ENCODE measurements at places on chromosomes 16 and 17.

DNA sequence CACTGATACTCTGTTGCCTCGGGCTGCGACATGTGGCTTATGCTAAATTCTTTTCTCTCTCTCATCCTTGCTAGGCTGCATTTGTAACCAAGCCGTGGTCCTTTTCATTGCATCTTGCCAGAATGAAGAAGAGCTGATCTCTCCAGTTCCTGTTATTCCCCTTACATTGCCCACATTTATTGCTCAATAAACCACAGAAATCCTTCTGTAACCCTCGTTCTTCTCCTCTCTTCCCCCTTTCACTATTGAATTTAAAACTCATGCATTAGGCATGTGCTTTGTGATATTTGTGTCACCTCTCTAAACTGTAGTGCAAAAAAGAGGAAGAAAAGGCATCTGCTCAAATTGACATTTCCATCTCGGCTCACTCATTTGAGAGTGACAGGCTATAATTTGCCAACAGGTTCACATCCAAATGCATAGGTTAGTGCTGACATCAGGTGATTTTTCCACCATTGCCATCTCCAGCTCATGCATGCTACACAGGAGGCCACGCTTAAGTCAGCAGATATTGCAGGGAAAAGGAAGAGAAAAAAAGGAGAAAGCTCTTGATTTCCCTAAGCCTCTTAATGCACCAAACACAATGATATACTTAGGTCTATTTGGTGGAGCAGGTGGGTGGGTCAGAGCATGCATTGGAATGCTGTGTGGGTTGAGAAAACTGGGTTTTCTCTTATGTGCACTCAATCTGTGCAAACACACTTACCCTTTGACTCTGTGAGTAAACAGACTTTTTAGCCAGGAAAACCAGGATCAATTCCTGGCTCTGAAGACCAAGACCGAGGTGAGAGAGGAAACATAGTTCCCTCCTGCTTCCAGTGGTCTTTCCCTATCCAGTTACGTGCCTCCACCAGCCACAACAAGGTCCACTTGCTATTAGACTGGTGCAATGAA is 642.7 kb downstream of the HS3ST4 start:
- no peak for DNase-seq

DNA sequence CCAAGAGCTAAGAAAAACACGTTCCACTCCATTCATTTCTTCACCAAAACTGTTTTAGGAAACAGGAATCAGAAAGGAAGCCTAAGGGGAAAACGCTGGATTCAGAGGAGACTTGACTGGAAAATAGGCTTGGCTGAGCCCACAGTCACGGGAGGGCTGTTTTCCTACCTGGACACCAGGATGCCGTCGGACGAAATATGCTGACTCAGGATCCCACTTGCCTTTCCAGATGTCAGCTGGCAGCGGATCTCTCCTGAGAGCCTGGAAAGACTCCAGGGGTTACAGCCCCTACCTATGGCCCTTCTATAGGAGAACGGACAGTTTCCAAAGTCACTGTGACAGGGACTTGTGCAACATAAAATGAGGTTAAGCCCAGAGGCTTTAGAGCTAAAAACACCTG is 245.1 kb downstream of the C16orf95 start:
- no peak for DNase-seq

- no peak for DNase-seq
Observed at GRCh38 chr16:71289732-71290062, 495 bp upstream of the CMTR2 start.

- no peak for DNase-seq
Observed at GRCh38 chr17:14745541-14745940, 444.7 kb downstream of the HS3ST3B1 start.

DNA sequence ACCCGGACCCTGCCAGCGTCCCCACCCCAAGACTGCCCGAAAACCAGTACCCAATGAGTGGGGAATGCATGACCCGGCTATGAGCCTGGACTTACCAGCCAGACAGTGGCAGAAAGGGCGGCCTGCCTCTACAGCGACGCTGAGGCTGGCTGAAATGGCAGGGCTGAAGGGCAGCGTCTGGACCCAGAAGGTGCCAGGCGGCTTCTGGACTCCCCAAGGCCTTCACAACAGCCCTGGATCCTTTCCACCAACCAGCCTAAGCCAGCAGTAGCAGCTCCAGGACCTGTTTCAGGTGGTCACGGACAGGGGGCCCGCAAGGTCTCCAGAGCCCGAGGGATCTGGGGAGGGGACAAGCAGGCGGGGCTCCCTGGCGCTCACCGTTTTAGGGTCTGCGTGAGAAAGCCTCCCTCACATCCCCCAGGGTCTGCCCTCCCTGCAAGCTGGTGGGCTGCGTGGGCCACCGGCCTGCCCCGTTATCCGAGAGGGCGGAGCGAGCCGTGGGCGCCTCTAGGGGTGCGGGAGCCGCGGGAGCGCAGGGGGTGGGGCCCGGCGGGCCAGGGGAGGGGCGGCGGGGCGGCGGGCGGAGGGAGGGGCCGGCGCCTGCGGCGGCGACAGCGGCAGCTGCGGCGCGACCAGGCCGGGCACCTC is at the start of gene RIPOR1:
Gene RIPOR1 (plus strand): TSS at position 608 of the 648 bp plus-strand sequence. CDS start 9,618 bp downstream, outside the sequence.
- DNase-seq, result no peak

GRCh38 chr17:31573861-31574260 is 182.4 kb downstream of the RAB11FIP4 start:
- no peak for DNase-seq

DNA sequence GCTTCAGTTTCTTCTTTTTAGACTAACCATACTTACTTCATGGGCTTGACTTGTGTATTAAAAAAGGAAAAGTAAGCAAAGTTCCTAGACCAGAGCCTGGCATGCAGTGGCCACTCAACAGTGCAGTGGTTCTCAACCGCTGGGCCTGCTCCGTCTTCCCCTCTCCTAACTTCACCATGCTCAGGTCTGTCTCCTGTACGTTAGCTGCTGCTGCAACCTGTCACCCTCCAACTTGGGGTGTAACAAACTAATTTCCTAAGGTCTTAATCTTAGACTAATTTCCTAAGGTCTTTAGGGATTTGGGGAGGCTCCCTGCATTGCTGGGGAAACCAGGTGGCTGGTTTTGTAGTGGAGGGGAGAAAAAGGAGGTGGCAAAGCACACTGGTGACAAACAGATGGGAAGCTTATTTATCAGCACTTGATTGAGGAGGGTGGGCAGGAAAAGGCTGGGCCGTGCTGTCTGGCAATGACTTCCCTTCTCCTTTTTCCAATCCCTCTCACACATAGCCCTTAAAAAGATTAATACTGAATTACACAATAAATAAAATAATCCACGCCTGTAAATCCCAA is 2.2 kb upstream of the ARL4D start:
- no peak for DNase-seq

DNA sequence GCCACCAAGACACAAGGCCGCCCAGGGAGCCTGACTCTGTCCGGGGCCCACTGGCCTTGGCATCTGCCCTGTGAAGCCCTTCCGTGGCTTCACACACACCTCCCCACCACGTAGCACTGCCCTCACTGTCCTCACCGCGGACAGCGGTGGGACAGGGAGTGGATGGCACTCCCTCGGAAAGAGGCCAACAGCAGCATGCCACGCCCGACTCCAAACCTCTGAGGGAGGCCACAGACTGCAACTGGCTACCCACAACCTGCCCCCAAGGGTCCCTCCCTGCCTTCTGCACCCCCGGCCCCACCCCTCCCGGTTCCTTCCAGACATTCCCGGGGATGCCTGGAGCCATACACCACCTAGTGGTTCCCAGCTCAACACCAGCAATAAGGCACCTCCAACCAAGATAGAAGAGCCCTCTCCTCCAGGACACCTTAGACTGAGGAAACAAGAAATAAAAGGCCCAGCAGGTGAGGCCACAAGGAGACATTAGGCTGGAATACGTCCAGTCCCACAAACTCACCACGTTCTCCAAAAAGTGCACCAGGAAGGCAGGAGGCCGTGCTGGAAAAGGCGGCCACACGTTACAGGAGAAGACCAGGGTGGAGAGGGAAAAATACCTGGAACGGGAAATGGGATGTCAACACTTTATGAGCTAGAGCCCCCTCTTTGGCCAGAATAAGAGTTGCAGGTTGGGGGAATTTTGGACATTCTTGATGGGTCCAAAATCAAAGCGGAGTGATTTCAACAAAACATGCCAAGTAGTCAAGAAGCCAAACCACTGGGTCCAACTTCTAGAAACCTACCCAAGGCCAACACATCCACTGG is 310.0 kb downstream of the SOX9 start:
- DNase-seq, result no peak

- no peak for DNase-seq
Observed at GRCh38 chr16:50888486-50889261, 146.8 kb downstream of the CYLD start.

DNA sequence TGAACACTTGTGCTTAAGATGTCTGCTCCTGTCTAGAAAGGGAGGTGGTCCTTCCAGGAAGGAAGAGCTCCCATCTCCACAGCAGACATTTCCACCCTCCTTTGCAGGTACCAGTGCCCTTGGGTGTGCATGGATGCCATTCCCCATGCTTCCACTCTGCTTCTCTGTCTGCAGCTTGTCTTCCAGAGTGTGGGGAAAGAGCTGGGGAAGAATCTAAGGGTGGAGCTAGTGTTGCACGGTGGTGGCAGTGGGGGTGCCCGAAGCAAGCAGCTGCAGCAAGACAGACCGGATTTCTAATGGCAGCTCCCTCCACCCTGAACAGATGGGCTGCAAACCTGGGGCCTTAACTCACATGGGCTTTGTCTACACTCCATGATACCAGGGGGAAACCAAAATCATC is 22.6 kb upstream of the HOXB13 start:
- DNase-seq, result no peak

GRCh38 chr17:55161935-55162555 is 102.7 kb upstream of the HLF start:
- DNase-seq, result no peak

DNA sequence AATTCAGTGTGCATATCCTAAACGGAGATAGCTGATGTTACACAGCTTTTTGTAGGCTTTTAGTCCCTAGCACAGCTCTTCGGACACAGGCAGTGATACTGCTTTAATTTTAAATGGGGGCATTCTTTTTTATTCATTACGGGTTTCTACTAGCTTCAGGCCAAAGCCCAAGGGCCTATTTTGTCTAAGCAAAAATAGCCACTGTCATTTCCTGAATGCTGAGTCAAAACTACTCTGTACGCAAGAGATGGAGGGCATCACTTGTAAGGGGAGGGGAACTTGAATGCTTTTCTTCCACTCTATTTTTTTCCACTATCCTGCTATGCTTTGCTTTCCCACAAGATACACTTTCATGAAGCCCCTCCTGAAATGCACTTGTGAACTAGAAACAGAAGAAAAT is 360.7 kb downstream of the PMP22 start:
- DNase-seq, result no peak

DNA sequence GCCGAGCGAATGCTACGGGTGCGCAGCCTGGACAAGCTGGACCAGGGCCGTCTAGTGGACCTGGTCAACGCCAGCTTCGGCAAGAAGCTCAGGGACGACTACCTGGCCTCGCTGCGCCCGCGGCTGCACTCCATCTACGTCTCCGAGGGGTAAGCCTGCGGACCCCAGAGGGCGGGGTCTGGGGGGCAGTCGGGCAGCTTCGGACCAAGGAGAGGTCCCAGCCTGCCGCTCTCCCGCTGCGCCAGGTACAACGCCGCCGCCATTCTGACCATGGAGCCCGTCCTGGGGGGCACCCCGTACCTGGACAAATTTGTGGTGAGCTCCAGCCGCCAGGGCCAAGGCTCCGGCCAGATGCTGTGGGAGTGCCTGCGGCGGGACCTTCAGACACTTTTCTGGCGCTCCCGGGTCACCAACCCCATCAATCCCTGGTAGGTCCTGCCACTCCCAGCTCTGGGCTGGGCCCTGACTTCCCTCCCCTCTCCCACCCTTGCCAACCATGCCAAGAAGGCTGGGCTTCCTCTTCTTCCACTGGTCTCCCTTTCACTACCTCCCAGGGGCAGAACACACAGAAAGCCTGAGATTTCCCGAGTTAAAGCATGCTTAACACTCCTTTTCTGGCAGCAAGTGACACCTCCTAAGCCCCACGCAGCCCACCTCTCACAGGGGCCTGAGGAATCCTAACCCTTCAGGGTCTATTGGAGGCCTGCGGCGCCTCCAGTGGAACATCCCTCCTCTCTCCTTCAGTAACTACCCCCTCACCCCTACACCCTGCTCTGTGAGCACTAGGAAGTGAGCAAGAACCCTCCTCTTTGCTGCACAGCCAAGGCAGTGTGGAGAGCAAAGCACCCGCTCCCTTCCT is 3.2 kb downstream of the NAGS start:
- DNase-seq, result no peak

GRCh38 chr17:63741143-63741407 is 524 bp downstream of the STRADA start:
- no peak for DNase-seq

GRCh38 chr17:70169709-70170597 is 621 bp downstream of the KCNJ2 start:
- DNase-seq, result no peak

- peak; percentile 5 for DNase-seq
Observed at GRCh38 chr16:1959269-1960039, at the start of gene NDUFB10. Gene NDUFB10 (plus strand): TSS chr16:1959538. CDS start chr16:1959625, 87 bp downstream.

DNA sequence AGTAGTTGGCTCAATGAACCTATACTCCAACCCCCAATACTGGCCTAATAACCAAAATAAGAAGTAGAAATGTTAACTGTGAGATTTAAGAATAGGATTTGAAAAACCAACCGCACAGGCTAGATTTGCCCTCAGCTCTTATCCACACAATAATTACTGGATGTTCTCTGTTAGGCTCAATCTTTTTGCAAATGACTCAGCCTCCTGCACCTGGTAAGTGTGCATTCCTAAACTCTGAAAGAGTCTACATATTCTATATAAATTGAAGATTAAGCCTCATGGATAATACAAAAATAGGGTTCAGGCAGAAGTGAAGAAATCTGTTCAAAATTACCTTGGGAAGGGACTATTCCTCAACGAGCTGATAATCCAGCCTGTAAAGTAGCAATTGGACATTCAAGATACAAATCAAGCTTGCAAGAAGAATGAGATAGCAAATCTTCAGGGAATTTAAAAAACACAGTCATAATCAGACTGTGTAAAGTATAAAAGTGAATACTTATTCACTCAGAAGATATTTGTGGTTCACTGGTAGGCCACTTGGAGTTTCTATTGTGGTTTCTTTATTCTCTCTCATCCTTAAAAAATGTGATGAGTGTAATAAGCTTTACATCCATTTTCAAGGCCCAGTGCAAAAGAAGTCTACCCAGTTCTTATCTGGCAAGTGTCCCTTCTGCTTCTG is 931.9 kb upstream of the SOX9 start:
- DNase-seq, result no peak

- no peak for DNase-seq
Observed at GRCh38 chr16:67847064-67847861, at the start of gene CENPT. Gene CENPT (minus strand): TSS chr16:67847693. CDS start chr16:67833859, 13,834 bp downstream.

DNA sequence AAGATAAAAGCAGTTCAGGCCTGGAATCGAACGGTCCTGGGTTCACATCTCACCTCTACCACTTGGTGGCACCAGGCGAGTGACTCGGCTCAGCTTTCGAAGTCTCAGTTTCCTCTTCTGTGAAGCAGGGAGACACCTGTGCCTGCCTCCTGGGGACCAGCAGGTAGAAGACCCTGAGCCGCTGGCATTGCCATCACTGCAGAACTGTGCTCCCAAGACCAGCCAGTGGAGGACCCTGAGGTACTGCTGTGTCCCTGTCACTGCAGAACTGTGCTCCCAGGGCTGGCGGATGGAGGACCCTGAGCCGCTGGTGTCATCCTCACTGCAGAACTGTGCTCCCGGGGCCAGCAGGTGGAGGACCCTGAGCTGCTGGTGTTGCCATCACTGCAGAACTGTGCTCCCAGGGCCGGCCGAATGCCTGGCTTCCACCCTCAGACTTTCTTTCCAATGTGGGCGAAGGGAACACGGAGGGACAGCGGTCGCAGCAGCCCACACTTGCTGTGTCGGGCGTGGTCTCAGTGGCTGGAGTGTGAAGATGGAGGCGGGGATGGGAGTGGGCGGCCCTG is 8.7 kb upstream of the SLC7A5 start:
- DNase-seq, result no peak

GRCh38 chr17:76027159-76027839 is at the start of gene EVPL:
Gene EVPL (minus strand): TSS chr17:76027306. CDS start chr17:76027198, 108 bp downstream.
- no peak for DNase-seq

Measured in NCI-H1048 (cell line).